ENCODE measurements at places on chromosomes 4 and X.

- DNase-seq: no peak
Measured at GRCh38 chr4:175916626-175917351, 104.7 kb upstream of the GPM6A start.

- no peak for DNase-seq
Measured at GRCh38 chr4:126766241-126766640, 866.5 kb upstream of the INTU start.

DNA sequence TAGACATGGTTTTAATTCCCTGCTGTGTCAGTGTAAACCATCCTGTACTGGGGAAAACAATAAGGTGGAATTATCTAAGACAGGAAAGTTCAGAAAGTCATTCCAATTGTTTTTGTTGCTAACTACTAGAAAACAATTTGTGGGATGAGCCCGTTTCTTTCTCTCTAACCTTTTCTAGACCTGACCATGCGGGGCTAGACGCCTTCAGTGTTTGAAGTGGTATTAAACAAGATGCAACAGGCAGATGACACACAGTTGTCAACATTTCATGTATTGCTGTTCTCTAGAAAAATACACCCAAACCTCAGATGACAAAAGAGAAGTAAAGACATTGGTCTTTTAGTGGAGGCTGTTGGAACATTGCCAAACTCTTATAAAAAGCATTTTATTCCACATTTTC lies 105.7 kb downstream of the FRAS1 start:
- no peak for DNase-seq

- no peak for DNase-seq
Measured at GRCh38 chr4:55549888-55550287, 3.2 kb upstream of the CLOCK start.

DNA sequence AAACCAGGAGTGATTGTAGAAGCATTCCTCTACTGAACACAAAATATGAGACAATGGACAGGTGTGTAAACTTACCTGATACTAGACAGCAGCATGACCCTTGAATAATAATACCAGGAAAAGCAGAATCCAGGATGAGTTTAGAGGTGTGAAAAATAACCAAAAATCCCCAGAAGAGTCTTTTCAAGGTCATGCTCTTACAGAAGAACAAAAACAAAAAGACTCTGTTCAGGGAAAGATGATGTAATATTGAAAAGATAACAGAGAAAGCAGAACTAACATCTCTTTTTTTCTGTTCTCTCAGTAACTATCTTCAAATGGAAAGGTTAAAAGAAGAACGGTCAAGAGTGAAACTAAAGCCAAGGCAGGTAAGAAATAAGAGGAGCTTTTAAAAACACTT lies 14.0 kb upstream of the ARHGAP10 start:
- DNase-seq: no peak

DNA sequence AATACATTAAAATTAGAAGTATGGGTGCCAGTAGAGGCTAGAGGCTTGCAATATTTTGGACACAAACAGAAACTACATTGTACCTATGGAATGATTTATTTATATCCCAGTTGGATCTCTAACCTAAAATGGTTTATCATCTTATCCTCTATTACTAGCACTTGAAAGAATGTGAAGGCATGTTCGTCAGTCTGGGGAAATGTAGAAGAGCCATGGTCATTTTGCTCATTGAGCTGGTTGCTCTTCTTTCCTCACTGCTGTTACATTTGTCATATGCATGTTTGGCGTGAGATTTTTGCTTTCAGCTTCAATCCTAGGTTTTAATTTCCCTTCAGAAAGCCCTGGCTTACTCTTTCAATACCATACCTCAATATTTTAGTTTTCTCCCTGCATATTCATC lies 82.4 kb upstream of the MYOZ2 start:
- DNase-seq: no peak

DNA sequence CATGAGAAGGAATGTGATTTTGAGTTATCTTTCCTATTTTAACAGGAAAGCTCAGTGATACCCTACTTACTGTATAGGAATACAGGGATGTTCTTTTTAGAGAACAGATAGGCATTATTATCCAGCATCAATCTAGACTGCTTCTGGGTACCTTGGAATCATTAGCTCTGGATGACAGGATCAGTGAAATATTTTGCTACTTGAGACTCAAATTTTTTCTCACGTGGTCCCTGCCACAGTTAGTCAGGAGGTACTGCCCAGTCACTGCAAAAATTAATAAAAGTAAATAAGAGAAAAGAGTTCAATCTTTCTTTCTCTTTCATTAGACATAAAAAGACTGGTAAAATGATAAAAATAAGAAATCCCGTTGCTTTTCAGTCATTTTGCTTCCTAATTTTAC lies 5.5 kb downstream of the ZNF827 start:
- DNase-seq: no peak

DNA sequence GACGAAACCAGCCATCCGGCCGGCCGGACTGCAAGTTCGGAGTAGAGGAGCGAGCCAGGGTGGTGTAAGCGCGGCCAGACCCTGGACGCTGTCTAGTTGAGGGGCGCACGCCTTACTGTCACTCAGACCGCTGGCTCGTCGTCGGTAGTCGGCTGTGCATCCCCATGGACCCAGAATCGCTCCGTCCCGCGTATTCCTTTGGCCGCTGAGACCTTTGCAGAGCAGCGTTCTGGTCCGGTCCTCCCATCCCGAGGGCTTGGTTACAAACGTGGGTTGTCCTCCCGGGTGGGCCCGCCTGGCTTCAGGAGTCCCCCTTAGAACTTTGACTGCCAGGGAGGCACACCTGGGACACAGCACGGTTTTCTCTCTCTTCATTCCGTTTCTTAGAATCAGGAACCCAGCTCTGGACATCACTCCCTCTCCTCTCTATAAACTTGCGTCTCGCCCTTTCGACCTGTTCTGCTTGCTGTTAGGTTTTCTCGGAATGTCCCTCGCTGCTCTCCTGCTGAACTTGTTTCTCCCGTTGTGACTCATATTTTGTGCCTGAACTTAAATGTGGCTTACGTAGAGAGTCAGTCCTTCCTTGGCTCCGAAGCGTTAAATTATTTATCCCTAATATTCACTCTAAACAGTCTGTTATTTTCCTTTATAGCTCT lies 672 bp downstream of the PGM2 start:
- DNase-seq: peak; percentile 12

- no peak for DNase-seq
Measured at GRCh38 chr4:2141762-2142451, 82.8 kb downstream of the NAT8L start.

DNA sequence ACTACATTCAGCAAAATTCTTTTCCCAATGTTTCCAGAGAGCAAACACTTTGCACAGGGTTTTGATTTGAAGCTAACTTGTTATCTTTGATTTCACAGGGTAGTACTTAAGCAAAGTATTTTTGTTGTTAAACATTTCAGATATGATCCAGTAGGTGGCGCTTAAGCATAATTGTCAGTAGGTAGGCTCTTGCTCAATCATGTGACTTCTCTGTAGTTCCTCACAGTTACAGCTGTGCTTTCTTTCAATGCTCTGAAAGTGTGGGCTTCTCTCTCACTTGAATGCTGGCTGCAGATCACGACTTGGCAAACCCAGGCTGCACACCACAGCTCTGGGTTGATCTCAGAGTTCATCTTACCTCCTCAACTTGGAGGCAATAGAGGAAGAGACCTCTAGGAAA lies 1016.5 kb downstream of the SH3BGRL start:
- no peak for DNase-seq

- DNase-seq: no peak
Measured at GRCh38 chr4:64893205-64893604, 484.0 kb upstream of the TECRL start.

- no peak for DNase-seq
Measured at GRCh38 chr4:37852376-37852775, 25.9 kb downstream of the PGM2 start.

DNA sequence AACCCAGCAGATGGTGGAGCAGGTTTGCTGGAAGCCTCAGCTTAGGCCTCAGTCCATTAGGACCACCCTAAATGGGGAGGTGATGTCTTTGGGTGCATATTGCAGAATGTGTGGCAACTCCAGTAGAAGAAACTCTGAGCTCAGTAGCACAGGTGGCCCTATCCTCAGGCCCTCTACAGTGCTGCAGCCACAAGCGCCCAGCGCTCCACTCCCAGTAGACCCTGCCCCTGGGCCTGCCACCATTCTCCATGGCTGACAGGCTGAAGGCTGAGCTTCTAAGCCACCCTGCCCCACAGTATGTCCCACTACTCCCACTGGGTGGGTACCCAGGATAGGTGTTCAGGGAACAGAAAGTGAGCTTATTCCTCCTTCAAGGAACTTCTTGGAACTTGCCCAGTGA lies 162.8 kb upstream of the MAMLD1 start:
- no peak for DNase-seq

DNA sequence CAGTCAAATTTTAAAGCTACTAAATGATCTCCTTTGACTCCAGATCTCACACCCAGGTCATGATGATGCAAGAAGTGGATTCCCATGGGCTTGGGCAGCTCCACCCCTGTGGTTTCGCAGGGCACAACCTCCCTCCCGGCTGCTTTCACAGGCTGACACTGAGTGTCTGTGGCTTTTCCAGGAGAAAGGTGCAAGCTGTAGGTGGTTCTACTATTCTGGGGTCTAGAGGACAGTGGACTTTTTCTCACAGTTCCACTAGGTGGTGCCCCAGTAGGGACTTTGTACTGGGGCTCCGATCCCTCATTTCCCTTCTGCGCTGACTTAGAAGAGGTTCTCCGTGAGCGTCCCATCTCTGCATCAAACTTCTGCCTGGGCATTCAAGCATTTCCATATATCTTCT lies 845.2 kb downstream of the PCDH18 start:
- DNase-seq: no peak

- DNase-seq: no peak
Measured at GRCh38 chr4:140906993-140907962, 151.1 kb upstream of the TBC1D9 start.

DNA sequence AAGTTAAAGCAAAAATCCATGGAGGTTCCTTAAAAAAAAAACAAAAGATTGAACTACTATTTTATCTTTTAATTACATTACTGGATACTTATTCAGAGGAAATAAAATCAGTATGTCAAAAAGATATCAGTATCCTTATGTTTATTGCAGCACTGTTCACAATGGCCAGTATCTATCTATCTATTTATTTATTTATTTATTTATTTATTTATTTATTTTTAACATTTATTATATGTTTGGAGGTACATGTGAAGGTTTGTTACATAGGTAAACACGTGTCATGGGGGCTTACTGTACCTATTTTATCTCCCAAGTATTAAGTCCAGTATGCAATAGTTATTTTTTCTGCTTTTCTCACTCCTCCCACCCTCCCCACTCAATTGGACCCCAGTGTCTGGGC lies 881.1 kb upstream of the POU3F4 start:
- DNase-seq: no peak

DNA sequence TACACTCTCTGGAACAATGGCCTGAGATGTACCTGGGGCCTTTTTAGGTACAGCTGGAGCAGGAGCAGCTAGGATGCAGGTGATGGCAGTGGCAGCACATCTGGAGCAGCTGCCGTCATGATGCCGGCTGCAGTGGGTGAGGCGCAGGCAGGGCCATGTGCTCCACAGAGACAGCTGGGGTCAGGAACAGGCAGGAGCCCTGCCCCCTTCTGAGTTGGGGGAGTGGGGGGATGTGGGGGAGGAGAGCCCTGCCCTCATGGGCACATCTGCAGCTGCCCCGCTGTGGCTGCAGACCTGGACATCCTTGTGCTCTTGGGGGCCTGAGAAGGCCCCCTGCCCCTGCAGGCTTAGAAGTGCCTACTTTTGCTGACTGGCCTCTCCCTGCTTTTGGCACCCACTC lies 352.8 kb upstream of the PABPC5 start:
- DNase-seq: no peak

DNA sequence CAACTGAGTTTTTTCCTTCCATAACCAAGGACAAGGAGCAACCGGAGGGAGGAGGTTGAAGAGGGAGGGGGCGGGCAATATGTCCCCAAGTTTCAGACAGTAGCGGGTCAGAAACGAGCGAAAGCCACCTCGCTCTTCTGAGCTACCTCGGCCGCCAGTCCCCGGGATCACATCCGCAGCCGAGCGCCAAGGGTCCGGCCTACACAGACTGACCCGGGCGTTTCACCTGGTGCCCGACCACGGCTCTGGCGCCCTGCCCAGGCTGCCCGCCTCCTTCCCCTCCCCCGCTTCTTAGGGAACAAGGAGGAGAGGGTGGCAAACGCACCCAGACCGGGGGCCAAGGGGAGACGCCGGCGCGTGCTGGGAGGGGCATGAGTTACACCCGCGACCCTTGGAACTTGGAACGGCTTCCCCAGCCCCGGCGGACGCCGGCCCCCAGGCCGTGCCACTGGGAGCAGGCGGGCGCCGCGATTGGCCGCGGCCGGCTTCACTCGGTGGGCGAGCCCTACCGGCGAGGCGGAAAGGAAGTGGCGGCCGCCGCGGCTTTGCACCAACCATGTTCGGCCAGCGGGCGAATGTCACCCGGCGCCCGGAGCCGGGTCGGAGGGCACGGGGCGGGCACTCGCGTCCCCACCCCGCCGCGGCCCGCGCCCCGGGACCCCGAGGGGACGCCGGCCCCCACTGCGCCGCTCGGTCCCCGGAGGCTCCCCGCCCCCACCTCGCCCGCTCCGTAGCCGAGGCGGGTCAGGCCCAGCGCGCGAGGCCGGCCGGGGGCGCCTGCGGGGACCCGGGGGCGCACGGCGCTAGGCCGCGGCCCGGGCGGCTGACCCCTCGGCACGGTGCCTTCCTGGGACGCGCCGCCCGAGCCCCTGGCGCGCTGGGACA lies 1.5 kb downstream of the IRF2 start:
- DNase-seq: peak; percentile 54

DNA sequence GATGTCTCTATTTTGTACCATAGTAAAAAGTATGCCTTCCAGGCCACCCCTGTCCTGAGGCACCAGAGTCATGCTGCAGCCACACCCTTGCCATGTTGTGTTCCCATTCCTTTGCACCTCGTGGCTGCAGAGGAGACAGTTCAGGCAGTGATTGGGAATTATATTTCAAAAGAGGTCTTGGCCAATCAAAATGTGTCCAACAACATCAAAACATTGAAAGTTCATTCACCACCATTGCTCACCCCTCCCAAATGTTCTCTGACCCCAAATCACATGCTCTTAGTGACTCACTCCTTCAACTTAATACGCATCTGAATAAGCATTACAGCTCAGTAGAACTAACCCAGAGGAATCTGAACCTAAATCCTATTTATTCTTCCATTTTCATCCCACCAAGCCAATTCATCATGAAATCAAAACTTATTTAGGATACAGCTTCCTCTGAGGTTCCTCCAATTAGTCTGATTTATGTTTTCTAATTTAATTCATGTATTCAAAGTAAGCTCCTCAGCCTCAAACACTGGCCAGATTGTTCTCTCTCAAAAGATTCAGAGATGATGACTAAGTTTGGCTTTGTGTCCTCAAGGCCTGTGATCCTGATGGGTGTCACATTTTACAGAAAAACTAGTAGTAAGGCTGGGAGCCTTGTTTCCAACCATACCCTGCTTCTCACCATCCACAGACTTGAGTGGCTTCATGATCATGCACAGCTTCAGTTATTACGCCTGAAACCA lies 323.2 kb upstream of the INTU start:
- no peak for DNase-seq

DNA sequence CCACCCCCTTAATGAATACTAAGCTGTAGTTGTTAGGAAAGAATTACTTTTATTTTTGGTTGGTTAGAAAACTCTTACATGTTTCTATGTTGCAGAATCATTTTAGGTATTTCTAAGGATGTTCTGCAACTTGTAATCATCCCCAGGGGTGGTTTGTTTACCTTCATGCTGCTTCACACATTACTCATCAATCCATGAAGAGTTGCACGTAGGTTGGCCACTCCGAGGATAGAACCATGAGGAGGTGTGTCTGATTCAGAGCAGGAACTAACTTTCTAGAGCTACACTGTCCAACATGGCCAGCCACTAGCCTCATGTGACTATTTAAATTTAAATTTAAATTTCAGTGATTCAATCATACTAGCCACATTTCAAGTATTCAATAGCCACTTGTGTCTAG lies 127.2 kb upstream of the FRMPD4 start:
- DNase-seq: no peak

GRCh38 chrX:149540131-149540620 lies 636 bp upstream of the EOLA1 start:
- DNase-seq: peak; percentile 91

Data from activated CD4-positive, alpha-beta T cell treated with anti-CD3 and anti-CD28 coated beads, Interleukin-2, amount 10 ng/mL, durations not matched to agents 7 days and 5 days (primary cell).